ENCODE measurements at places on chromosomes 7 and 10.
A peak's percentile ranks its signal among the peaks of the same experiment; 100 is the strongest.

DNA sequence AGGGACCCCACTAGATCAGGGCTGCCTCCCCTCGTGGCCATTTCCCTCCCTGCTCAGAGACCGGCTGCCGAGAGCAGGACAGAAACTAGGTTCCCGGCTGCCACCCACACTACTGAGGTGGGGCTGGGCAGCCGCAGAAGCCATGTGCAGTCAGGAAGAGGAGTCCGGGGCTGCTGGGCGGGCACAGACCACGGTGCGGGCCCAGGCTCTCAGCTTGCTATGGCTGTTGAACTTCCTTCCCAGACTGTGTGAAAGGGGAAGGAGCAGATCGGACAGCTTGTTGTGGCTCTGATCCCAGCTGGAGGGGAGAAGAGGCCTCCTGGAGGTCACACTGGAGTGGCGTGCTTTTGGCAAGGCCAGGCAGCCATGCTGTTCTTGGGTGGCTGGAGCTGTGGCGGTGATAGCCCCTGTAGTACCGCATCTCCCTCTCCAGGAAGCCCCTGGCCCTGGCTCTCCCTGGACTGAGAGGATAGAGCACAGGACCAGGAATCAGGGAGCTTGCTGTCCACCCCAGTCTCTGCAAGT, 56.8 kb downstream of the HK1 start:
- DNase-seq: peak; percentile 61

DNA sequence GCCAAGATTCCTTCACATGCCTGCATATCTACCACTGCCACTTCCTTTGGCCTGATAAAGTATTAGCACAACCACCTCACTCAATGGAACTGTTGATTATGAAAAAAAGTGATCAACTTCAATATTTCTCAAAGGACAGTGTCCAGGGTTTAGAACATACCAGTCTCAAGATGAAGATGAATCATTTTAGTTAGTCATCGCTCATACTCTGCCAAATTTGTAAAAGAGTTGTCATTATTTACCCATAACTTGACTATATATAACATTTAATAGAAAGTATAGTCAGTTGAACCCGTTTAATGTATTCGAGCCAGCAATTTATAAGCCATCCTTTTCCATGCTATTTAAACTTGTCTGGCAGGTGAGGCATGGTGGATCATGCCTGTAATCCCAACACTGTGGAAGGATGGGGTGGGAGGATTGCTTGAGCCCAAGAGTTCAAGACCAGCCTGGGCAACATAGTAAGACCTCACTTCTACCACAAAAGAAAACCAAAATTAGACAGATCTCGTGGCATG, 33.2 kb downstream of the SPAM1 start:
- peak; percentile 5 for DNase-seq

- DNase-seq: no peak
Observed at GRCh38 chr7:100093925-100094486, 5.2 kb downstream of the COPS6 start.

DNA sequence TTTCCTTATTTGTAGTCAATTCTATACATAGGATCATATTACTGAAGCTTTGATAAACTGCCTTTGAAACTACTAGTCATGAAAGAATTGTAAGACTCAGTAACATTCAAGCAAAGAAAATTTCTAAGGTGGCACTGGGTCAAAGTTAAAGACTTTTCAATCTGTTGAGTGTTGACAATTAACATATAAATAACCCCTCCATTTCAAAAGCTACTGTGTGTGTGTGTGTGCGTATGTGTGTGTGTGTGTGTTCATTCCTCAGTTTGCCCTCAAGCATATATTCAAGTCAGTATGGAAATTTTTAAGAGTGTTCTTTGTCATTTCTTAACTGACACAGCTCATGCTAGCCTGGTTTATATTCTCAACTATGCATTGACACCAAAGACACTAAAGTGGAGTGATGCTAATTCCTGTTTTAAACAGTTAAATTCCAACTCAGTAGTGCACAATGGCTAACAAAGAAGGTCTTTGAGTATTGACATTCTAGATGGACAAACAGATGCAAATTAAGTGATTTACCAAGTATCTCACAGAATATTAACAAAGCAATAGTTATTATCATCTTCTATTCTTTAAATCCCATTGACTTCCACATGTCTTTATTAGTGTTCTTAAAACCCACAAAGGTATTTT, 314.8 kb upstream of the GRM3 start:
- no peak for DNase-seq

- DNase-seq: no peak
Observed at GRCh38 chr10:17831341-17831740, 22.2 kb downstream of the MRC1 start.

GRCh38 chr10:65861249-65861648, 1064.6 kb upstream of the LRRTM3 start:
- no peak for DNase-seq

GRCh38 chr7:49631071-49631815, 142.2 kb upstream of the VWC2 start:
- DNase-seq: no peak

GRCh38 chr7:144907577-144907976, 71.7 kb upstream of the TPK1 start:
- DNase-seq: no peak

DNA sequence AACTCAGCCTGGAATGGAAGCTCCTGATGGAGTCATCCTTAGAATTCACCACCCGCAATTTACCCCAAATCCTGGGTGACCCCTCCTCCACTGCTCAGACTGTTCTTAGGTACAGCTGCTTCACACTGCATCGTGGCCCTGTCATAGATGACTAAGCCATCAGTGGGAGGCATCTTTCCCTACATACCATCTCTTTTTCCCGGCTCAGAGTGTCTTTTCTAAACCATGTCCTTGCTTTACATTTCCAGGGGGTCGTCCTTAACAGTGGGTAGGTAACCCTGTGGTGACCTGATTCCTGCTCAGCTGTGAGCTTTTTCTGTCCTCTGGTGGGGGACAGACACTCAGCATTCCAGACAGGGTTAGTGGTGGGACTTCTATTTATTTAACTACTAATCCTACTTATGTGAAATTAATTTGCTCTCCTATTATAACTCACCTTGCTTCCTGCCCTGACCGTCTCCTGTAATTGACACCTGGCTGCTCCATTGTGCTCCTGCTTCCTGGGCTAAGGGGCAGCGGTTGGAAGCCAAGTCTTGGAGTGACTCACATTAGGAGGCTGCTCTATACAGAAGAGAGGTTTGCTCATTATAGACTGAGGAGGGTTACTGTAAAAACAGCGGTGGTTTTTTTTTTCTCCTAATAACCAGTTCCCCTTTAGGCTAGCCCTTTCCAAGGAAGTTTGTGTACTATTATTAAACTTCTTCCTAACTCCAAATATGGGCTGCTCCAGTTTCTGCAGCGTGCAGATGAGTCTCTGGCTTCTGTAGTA, 40.6 kb downstream of the PYROXD2 start:
- DNase-seq: peak; percentile 88

DNA sequence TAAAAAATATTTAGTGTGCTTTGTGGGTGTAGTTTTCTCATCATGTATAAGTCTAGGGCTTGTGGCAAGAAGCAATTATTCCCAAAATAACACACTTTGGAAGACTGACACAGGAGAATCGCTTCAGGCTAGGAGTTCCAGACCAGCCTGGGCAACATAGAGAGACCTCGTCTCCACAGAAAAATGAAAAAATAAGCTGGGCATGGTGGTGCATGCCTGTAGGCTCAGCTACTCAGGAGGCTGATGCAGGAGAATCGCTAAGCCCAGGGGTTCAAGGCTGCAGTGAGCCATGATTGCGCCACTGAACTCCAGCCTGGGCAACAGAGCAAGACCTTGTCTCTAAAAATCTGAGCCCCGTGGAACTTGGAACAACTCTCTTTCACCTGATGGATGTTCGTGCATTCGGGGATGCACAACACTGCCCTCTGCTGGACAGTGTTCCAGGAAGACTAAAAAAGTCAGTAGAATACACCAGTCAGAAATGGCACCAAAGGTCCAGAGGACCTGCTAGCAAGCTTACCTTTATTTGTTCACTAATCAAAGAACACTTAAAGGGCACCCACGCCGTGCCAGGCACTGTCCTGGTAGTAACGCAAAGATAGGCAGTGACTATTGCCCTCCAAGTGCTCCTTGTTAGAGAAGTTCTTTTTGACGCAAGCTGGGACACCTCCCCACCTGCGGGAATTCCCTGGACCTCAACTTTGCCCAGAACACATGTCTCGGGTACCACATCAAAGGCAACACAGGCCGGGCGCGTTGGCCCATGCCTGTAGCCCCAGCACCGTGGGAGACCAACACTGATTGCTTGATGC, 81.9 kb upstream of the CALN1 start:
- DNase-seq: peak; percentile 48

DNA sequence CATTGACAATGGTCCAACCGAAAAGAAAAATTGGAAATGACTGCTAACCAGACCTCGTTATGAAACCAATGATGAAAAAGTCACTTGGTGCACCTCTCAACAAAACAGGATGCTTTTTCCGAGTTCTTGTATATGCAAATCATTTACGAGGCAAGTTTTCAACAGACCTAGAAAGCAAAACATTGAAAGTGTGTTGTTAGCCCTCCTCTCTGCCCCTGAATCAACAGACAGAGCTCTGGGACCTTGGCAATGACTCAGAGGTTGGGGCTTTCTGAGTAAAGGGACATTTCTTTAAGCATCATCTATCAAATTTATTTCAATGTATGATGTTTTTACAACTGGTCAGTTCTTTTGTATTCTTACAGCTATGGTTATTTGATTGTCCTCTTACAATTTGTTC, 16.3 kb upstream of the DKK1 start:
- DNase-seq: no peak

DNA sequence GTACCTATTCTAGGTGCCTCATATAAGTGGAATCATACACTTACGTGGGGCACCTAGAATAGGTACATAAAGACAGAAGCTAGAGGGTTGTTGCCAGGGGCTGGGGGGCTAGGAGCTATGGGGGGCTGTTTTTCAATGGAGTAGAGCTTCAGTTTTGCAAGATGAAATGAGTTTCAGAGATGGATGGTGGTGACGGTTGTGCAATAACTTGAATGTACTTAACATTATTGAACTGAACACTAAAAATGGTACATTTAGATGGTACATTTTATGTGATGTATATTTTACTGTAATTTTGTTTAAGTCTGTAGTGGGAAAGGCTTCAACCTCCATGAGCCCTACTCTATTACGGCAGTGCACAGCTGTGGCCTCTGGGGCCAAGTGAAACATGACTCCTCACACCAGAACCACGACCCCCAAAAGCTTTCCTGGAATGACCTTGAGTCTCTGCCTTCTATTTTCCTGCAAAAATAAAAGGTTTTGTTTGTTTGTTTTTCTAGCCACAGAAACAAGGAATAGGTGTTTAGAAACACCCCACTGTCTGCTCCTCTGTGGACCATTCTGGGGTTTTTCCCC, 147.3 kb upstream of the PLXNA4 start:
- DNase-seq: peak; percentile 15

DNA sequence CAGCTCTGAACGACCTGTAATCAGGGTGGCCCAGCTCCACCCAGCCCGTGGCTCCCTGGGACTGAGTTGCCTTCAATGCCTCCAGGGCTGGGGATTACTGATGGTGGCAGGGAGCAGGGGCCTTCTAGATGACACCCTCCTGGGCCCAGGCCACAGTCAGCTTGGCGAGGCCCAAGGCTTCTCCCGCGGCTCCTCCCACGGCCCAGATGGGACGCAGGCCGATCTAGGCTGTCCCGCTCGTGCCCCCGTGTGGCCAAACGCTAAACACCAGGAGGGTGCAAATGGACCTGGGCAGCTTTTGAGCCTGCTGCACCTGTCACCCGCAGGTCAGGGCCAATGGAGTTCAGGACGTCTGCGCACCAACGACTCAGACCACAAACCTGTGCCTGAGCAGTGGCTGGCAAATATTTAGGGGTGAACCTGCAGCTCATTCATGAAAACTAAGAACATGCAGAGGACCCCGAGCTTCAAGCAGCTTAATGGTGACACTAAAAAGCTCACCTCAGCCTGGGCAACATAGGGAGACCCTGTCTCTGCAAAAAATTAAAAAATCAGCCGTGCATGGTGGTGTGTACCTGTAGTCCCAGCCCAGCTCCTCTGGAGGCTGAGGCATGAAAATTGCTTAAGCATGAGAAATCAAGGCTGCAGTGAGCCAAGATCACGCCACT, 43.2 kb downstream of the ASB13 start:
- peak; percentile 77 for DNase-seq

DNA sequence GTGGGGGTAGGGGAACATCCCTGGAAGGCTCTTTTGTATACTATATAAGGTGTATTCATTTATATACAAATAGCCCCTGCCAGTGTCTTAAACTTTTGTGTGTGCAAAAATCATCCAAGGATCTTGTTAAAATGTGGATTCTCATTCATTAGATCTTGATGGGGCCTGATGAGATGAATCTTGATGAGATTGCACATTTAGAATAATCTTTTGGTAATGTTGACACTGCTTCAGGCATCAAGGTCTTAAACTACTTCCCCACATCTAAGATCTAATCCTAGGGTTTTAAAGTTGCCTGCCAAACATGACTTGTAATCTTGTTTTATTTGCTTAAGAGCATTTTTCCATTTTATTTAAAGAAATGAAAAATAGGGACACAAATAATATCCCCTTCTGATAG, 13.0 kb downstream of the TLX1 start:
- DNase-seq: no peak

GRCh38 chr10:122543676-122544445, 16.7 kb upstream of the DMBT1 start:
- no peak for DNase-seq

DNA sequence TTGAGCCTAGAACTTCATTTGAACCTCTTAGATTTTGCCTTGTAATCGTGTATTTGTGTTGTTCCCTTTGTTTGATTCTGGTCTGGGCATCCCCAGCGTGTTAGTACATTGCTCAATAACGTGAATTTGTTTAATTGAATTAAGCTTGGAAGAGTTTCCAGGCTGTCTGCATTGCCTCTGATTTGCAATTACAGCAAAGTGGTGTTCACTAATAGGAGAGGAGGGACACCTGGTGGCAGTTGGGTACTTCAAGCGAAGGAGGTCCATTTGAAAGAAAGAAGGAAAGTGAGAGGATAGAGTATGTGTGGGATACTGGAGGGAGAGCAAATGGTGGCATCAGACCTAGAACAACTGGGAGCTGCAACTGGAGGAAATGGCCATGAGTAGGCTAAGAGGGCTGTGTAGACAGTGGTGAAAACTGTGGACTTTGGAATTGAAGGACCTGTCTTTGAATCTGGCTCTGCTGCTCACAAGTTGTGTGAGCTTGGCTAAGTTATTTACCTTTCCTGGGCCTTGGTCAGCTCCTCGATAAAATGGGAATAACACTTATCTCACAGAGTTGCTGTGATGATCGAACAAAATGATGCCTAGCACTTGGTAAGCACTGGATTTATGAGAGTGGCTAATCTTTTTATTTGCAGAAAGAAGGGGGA, 15.1 kb downstream of the LSMEM1 start:
- DNase-seq: peak; percentile 68

GRCh38 chr7:108294595-108294994, 161.6 kb downstream of the NRCAM start:
- DNase-seq: no peak

Data from fibroblast of mammary gland (primary cell).